NCI-H187 (cell line): ENCODE measurements at places on chromosomes 16 and 17.

- no peak for DNase-seq
Observed at GRCh38 chr16:58399718-58400633, 7.7 kb downstream of the GINS3 start.

- no peak for DNase-seq
Observed at GRCh38 chr17:58947824-58948223, 158.9 kb downstream of the TRIM37 start.

DNA sequence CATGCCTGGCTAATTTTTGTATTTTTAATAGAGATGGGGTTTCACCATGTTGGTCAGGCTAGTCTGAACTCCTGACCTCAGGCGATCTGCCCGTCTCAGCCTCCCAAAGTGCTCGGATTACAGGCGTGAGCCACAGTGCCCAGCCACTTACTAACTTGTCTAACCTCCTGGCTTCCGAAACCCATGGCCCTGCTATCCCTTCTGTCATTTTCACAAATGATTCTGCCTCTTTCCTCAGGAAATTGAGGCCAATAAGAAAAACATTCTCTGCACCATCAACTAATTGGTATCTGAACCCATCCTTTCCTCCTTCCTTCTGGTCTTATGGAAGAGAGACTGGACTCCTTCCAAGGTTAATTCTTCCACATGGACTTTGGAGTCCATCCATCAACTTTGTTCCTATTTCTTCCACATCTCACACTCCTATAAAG, 27.9 kb upstream of the TNRC6A start:
- no peak for DNase-seq

GRCh38 chr17:63423963-63424362, 22.1 kb downstream of the CYB561 start:
- DNase-seq, result no peak

DNA sequence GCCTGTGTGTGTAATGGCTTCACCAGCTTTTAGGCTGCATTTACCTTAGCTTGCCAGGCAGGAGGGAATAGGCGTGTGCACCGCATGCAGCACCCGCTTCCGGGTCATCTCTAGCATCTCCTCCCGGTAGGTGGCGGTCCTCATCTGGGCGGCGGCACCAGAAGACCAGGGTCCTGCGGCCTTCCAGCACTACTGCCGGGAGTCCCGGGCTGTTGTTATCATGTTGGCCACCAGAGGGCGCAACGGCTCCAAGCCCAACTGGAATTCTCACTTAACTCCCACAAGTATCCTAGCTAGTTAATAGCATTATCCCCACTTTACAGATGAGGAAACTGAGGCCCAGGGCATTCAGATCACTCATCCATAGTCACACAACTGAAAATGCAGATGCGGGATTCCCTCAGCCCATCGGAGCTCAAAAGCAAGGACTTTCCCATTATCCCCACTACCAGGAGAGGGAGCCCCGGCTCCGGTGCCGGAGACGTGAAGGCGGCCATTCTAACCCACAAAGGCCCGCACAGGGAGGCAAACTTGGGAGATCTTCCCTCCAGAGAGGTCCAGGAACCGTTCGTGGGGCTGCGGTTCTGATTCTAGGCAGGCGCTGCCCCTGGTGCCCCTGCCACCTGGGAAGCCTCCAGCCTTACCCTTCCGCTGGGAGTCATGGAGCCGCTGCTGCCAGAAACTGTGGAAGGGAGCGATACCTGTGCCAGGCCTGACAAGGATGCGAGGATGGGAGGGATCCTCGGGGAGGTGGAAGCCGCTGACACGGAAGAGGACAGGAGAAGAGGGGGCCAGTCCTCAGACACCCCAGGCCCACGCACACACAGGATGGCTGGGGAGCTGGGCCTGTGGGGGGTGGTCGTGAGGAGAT, 23.9 kb downstream of the LGALS9 start:
- peak; percentile 33 for DNase-seq

DNA sequence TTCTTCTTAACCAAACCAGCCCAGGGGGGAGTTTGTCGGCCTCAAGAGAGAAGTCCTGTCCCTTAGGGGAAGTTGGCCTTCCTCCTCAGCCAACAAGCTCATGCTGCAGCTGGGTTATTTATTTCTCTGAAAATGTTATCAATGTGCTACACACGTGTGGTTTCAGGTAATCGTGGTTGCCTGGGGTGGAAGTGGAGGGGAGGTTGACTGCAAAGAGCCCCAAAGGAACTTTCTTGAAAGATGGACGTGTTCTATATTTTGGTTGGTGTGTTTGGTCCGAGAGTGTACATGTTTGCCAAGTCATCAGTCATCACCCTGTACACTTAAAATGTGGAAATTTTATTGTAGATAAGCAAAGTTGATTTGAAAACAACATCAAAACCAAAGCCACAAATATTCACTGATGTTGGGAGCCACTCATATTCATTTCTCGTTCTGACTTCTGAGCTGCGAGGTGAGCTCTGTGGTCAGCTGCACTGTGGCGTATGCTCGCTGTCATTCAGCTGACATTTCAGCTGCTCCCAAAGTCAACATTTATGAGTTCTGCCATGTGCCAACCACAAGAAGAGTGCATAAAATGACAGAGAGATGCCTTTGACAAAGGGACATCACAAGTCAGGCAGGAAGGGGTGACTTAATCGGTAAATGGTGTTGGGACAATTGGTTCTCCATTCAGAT, 26.5 kb upstream of the ADGRG1 start:
- no peak for DNase-seq

DNA sequence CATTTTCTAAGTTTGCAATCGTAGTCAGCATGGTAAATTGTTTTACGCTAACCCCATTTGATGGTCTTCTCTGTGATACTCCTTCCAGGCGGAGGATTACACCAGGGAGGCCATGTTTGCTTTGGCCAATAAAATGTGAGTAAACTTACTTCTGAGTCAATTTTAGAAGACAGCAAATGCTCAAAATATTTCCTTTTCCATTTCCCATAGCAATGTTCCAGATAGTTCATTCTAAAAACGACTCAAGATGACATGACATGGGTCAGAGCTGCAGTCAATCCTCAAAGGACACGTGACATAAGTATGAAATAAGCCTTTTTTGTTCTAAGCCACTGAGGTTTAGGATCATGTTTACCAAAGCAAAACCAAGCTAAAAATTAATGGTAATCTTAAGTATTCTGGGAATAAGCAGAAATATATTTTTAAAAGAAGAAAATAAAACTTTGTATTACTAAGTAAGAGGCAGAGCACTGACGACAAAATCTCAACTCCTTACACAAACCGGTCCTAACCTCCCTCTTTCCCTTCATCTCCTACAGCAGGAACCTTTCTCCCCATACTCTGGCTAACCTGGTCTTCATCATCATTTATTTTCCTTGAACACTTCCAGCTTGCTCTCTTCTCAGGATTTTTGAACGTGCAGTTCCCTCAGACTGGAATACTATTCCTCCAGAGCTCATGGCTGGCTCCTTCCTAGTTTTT, 266.2 kb downstream of the CEP112 start:
- DNase-seq, result no peak

GRCh38 chr17:17792551-17793377, 44.0 kb downstream of the SREBF1 start:
- no peak for DNase-seq

- no peak for DNase-seq
Observed at GRCh38 chr17:50353600-50354195, 7.8 kb downstream of the XYLT2 start.

- DNase-seq, result no peak
Observed at GRCh38 chr17:28573040-28573380, 1.7 kb upstream of the PIGS start.

GRCh38 chr17:10737736-10738135, 7.9 kb upstream of the TMEM220 start:
- no peak for DNase-seq

DNA sequence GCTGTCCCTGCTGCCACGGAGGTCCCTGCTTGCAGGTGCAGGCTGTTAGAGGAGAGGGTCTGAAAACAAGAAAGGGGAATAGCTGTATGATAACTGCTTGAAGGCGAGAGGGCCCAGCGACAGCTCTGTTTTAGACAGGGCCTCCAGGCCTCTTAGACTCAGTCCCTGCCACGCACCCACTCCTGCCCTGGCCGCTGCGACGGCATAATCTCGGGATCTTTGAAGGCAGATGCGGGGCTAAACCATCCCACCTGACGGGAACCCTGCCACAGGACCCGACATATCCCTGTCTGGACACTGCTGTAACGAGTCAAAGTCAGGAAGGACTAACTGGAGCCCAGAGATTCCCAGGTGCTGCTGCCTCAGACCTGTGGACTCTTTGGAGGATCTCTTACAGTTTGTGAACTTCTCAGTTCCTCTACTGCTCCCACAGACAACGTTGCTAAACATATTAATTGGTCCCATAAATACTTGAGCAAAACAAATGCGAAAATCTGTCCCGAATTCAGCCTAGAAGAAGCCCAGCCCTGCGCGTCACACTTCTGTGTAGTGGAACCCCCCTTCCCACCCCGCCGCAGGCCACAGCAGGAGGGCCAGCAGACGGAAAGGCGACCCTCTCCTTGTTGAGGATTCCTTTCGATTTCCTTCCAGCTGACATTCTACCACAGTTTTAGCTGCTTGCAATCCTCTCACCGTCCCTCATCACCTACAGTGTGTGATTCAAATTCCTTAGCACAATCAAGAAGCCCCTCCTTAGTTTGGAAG, 998 bp upstream of the TMEM11 start:
- no peak for DNase-seq

GRCh38 chr17:27892542-27892865, 661 bp downstream of the LYRM9 start:
- DNase-seq, result no peak

DNA sequence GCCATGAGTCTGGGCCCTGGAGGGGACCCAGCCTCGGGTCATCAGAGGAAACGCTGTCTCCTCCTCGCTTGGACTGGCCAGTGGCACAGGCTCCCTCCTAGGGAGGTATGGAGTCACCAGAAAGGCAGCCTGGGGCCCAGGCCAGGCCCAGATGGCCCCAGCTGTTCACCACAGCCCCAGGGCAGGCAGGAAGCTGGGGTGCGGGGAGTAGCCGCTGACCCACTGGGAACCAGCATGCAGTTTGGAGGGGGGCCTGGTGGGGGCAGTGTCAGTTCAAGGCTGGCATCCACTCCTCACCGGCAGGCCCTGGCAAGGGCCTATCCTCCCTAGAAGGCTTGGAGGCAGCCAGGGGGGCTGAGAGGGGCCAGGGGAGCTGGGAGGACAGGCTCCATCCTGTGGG, 48.8 kb downstream of the SDK2 start:
- no peak for DNase-seq

GRCh38 chr16:74192281-74192797, 104.3 kb upstream of the PSMD7 start:
- DNase-seq, result no peak

GRCh38 chr17:28181568-28181967, 137.4 kb upstream of the TMEM97 start:
- no peak for DNase-seq
